ENCODE measurements at places on chromosomes 2 and 18.

- DNase-seq, result no peak
Measured at GRCh38 chr2:239866350-239866749, 158.8 kb downstream of the NDUFA10 start.

DNA sequence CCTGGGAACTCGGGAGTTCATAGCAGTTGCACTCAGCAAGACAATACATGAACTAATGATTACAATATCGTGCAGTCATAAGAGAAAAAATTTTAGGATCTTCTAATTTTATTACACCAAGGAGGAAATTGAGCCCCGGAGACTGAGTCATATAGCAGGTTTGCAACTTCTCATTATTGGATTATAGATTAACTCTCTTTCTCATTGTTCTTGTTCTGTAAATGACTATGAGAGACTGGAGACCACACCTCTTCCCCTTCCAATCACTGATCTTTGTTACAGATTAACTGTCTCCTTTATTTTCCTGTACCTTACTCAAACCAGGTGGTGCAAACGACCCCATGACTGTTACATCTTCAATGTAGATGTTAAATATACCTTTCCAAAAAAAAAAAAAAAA lies 435.8 kb upstream of the DDX18 start:
- DNase-seq, result no peak

DNA sequence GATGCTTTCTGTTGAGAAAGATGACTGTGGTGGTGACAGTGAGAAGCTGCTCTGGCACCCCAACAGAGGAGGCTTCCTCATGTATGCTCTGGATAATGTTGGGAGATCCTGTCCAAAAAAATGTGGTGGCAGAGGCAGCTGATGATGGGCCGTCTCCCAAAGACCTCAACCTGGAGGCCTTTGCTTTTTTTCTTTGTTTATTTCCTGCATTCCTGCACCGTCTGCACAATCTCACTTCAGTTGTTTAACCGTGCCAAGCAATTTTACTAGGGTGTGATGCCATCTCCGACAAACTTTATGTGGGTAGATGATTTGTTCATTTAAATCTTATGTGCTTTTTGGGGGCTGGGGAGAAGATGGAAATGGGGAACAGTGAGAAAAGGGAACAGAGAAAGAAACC lies 62.2 kb upstream of the IGFBP5 start:
- DNase-seq, result no peak

DNA sequence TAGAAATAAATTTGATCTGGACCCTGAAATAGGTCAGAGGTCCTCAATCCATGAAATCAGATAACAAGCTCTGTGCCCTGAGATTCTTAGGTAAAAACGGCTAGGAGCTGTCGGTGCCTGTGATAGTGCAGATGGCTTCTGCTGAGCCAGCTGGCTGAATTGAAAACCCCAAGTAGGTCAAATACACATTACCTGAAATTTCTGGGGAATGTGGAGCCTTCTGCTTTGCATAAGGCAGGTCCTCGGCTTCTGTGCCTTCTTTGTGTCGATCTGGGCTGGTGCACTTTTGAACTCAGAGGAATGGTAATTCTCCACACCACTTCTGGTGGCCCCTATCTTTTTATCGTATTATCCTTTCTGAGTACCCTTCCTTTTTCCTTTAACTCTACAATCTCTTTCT lies 66.6 kb downstream of the CNTNAP5 start:
- DNase-seq, result no peak

DNA sequence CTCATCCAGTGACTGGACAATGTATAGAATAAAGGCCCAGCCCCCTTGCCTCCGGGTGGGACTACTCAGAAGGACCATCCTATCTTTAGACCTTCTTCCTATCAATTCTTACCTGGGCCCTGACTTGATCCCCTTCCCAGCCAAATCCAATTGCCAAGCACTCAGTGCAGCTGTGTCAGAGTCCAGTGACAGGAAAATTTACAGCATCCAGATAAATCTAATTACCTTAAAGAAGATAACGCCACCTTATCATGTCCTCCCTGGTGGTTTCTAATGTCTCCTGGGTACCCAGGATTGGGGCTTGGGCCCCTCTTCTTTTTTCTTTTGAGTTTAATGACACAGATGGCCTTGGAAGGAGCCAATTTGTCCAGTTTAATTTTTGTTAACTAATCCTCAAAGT lies 19.3 kb downstream of the LHCGR start:
- no peak for DNase-seq

- no peak for DNase-seq
Measured at GRCh38 chr2:142879151-142879550, 1.7 kb downstream of the KYNU start.

DNA sequence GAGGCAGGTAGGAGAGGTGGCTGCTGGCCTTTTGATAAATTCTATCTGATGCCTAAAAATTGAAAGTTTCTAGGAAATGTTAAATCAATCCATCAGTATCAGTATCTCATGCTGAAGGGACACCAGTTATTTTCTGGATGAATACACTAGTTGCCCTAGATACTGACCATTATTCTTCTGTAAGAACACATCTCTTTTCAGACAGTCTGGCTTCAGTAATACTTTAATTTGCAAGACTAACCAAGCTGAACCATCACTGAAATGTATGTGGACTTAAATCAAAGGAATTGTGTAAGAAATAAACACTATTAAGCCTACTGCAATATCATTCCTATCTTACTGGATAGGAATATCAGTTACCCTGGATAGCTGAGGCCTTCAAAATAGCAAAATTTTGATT lies 1546.3 kb downstream of the LRP1B start:
- no peak for DNase-seq

DNA sequence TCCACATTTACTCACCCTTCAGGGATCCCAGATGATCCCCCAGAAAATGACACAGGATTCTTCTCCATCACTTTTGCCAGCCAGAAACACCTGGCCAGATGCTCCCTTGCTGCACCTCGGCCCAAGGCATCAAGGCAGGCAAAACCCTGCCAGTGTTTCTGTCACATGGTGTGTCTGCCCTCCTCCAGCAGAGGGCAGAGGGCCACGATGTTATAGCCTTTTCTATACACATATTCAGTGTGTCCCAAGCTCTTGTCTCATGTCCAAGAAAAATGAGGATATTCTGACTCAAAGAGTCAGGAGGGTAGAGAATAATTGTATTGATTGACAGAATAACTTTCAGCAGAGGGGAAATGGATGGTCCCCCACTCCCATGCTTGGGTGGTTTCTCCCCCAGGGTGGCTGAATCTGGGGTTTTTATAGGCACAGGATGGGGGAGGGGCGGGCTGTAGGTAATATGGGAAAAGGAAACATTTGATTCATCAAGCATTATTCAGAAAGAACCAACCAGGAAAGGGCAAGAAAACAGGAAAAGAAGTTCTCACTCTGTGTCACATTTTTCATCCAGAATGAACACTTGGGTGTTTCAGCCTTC lies 933.9 kb downstream of the TRIB2 start:
- no peak for DNase-seq

DNA sequence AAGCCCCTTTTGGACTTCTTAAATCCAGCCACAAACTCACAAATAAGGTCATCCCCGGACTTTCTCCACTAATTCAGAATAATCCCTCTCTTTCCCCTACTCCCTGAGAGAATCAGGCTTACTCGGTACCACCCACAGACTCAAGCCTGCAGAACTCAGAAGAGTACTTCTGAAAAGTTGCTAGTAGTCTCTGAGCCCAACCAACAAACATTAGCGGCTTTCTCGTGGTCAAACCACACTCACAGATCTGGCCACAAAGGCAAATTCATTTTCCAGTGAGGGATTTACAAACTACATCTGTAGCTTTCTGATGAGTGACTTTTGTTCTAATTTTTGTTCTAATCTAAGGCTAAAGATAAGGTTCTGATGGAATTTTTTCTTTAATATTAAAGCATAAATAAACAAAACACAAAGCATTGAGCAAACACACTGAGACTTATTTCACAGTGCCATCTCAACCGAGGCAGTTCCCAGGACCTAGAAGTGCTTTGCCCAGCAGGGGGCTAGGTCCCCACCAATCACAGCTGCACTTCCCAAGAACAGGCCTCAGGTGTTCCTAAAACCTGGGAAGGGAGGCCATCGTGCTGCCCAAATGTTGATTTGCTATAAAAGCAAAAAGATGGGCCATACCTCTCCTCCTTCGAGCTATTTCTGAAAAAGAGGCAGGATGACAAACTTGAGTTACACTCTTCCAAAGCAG lies 110.7 kb downstream of the COLEC12 start:
- no peak for DNase-seq

DNA sequence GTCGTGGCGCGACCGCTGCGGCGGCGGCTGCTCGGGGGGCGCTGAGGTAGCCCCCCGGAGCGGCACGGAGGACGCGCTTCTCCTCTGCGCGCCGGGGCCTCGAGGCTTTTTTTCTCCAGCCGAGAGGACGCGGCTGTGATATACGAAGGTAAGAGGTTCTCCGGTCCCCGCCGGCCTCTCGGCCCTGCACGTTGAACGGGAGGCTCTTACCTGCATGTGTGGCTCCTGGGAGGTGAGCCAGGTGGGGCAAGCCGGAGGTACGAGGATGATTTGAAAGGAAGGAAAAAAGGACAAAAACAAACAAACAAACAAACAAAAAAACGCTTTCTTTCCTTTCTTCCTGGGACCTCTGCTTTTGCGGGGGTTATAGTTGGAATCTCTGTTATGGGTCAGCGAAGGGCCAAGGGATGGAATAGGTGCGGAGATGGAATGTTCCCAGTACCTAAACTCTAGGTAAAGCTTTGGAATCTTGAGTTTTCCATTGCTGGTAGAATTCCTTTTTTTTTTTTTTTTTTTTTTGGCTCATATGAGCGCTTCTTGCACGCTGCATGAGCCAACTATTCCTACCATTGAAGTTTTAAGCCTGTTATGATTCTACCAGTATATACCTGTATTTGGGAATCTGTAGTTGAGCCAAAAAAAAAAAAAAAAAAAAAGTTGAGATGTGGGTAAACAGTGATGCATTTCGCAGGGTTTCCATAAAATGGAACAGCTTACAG lies 674 bp downstream of the PTPN4 start:
- no peak for DNase-seq

DNA sequence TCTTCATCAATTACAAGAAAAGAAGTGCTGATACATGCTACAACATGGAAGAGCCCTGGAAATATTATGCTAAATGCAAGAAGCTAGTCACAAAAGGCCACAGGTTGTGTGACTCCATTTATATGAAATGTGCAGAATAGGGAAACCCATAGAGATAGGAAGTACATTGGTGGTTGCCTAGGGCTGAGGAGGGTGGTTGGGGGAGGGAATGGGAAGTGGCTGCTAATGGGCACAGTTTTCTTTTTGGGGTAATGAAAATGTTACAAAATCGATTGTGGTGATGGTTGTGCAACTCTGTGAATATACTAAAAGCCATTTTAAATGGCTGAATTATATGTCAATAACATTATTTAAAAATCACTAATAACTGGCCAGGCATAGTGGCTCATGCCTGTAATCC lies 24.3 kb upstream of the RESP18 start:
- DNase-seq, result no peak

GRCh38 chr2:172693529-172694455 lies 41.9 kb upstream of the RAPGEF4 start:
- no peak for DNase-seq

GRCh38 chr2:102606353-102606752 lies 13.0 kb upstream of the SLC9A2 start:
- DNase-seq, result no peak

DNA sequence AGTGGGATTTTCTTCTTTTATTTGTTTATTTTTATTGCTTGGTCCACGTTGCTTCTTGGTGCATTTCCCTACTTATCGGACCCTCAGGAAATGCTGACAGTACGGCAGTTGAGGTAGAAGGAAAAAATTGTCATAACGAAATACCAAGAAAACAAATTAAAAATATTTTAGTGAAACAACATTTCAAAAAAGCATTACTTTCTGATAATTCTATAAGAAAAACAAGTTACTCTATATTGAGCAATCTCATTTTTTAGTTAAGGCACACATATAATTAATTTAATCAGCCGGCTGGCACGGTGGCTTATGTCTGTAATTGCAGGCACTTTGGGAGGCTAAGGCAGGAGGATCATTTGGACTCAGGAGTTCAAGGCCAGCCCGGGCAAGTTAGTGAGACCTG lies 102.1 kb downstream of the SH3YL1 start:
- no peak for DNase-seq

- no peak for DNase-seq
Measured at GRCh38 chr2:214034417-214034816, 376.4 kb upstream of the VWC2L start.

DNA sequence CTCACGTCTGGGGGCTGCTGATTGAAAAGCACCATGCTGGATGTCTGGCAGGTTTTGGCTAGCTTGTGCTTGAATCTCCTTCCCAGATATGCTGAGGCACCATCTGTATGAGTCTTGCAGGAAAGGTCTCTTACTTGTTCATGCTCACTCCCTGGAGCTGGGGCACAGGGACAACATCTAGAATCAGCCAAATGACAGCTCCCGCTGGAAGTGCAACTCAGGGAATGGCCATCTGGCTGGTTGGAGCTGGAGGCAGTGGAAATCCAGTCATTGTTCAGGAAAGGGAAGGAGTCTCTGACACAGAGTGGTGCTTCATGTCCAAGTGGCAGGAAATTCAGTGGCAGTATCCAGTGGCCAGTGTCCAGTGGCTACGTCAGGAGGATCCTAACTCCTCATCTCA lies 9.7 kb downstream of the CCDC68 start:
- no peak for DNase-seq

All from AG04450 (cell line).